WTC11 (cell line): ENCODE measurements at places on chromosomes 4 and X.

GRCh38 chr4:94127707-94128328 lies 79.8 kb upstream of the SMARCAD1 start:
- no peaks in the 10 kb centered on the region; the same call in 1 of the 2 replicates for H3K27me3 ChIP-seq
- no peaks in the 10 kb centered on the region for H3K36me3 ChIP-seq
- no peak overlapping the region for H3K4me3 ChIP-seq
- H3K27ac ChIP-seq = no peak overlapping the region

DNA sequence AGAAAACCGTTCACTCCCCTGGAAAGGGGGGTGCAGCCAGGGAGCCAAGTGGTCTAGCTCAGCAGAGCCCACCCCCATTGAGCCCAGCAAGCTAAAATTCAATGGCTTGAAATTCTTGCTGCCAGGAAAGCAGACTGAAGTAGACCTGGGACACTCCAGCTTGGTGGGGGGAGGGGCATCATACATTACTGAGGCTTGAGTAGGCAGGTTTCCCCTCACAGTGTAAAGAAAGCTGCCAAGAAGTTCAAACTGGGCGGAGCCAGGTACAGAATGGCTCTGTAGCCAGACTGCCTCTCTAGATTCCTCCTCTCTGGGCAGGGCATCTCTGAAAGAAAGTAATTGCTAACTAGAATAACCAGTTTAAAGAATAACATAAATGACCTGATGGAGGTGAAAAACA lies 372.3 kb upstream of the F9 start:
- peaks cover 13% of the 10 kb centered on the region for H3K36me3 ChIP-seq
- H3K4me1 ChIP-seq = peaks cover 17% of the 10 kb centered on the region
- H3K27ac ChIP-seq = no peak overlapping the region
- H3K4me3 ChIP-seq = no peak overlapping the region

GRCh38 chr4:15742637-15743036 lies 35.5 kb upstream of the CD38 start:
- no peaks in the 10 kb centered on the region for H3K27me3 ChIP-seq
- H3K27ac ChIP-seq = no peak overlapping the region
- H3K4me1 ChIP-seq = peaks cover 9% of the 10 kb centered on the region
- H3K36me3 ChIP-seq = 0 out of 2 replicates have a peak, but pooled peaks cover 2% of the 10 kb centered on the region

DNA sequence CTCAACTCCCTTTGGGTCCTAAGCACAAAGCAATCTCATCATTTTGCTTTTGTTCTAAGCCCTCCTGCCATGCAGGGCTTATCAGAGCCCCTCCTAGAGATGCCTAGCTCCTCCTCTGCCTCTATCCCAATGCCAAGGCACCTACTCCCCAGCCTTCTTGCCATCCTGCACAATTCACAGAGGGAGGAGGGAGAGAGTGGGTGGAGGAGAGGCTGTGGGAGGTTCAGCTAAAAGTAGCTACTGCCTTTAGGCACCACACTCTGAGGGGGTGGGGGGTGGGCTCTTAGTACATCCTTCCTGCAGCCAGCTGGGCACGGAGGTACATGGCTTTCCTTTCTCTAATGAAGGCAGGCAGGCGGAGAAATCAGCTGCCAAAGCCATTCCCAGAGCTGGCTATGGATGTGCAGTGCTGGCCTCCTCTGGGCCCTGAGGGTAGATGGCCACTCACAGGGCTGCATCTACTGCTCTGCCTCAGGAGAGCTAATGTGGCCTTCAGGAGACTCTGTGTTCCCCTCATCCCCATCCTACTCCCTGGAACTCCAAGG lies 40.1 kb downstream of the ARHGEF9 start:
- no peak for DNase-seq
- H3K36me3 ChIP-seq = no peaks in the 10 kb centered on the region
- no peak overlapping the region for H3K27ac ChIP-seq
- peaks cover 27% of the 10 kb centered on the region for H3K4me1 ChIP-seq

GRCh38 chr4:110742143-110742542 lies 119.3 kb upstream of the PITX2 start:
- no peaks in the 10 kb centered on the region for H3K4me1 ChIP-seq
- H3K36me3 ChIP-seq = no peaks in the 10 kb centered on the region
- no peak for DNase-seq
- H3K27me3 ChIP-seq = no peaks in the 10 kb centered on the region
- H3K4me3 ChIP-seq = no peak overlapping the region

- H3K4me3 ChIP-seq = no peak overlapping the region
- peak; percentile 31 for DNase-seq
- H3K4me1 ChIP-seq = peaks cover 16% of the 10 kb centered on the region
- no peaks in the 10 kb centered on the region for H3K36me3 ChIP-seq
Observed at GRCh38 chr4:108130955-108131354, 37.8 kb downstream of the LEF1 start.

DNA sequence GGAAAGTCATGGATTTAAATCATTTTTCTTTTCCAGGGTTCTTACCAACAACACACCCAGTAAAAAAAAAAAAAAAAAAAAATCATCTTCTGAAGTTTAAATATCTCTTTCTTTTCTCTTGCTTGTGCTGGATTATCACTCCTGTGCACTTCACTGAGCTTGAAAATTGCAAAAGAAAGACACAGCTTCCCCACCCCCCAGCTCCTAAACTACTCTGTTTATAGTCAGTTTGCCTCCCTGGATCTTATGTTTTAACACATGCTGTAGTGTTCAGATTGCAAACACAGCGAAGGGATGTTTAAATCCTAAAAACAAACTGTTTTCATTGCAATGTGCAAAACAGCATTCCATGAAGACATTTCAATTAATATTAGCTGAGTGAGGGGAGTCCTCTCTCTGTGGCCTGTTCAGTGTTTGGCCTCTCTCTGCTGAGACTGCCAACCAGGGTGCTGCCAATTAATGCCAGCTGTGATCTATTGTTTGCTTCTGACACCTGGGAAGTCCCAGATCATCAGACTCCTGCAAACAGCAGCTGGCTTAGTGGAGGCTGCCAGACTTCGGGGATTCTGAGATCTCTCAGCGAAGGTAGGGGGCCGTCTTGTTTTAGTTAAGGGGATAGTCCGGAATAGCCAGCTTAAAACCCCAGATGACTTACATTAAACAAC lies 171.1 kb upstream of the PITX2 start:
- H3K36me3 ChIP-seq = no peaks in the 10 kb centered on the region
- no peak overlapping the region for H3K27ac ChIP-seq
- H3K27me3 ChIP-seq = no peaks in the 10 kb centered on the region
- no peak overlapping the region; the same call in 1 of the 2 replicates for H3K4me3 ChIP-seq
- H3K4me1 ChIP-seq = peaks cover 34% of the 10 kb centered on the region
- peak; percentile 25 for DNase-seq

DNA sequence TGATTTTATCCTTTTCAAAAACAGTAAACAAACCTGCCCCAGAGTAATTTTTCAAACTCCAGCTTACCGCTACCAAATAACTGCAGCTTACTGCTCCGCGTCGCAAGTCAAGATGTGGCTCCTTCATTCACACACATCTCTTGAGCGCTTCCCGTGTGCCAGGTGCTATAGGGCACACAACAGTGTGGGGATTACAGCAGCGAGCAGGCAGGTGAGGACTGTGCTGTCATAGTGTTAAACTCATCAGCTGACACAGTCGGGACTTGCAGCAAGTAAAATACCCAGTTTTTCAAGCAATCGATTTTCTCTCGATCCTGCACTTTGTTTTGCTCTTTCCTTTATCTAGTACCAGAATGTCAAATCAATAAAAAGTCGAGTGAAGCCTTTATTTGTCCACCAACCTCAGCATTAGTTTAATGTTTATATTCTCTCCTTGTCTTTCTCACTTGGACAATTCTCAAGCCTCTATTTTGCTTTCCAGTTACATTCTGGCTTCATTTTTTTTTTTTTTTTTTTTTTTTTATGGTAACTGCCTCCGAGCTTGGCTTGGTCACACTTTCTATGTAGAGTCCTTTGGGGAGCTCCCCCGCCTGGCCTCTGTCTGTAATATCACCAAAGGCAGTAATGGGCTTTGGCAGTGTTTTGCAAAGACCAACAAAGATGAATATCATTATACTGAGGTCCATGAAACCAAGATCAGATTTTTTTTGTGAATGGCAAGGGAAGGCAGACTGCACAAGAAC lies 8.3 kb upstream of the ASB5 start:
- no peaks in the 10 kb centered on the region for H3K27me3 ChIP-seq
- no peaks in the 10 kb centered on the region for H3K36me3 ChIP-seq
- peak overlapping the region; percentile 68; the same call in 1 of the 2 replicates for H3K27ac ChIP-seq
- peak; percentile 65 for DNase-seq
- H3K4me1 ChIP-seq = peaks cover 13% of the 10 kb centered on the region

- H3K4me1 ChIP-seq = peaks cover 5% of the 10 kb centered on the region
- no peaks in the 10 kb centered on the region for H3K27me3 ChIP-seq
- H3K27ac ChIP-seq = no peak overlapping the region
- no peak overlapping the region for H3K4me3 ChIP-seq
- DNase-seq = no peak
- H3K36me3 ChIP-seq = no peaks in the 10 kb centered on the region
Observed at GRCh38 chrX:8404471-8404870, 60.2 kb upstream of the VCX3B start.

DNA sequence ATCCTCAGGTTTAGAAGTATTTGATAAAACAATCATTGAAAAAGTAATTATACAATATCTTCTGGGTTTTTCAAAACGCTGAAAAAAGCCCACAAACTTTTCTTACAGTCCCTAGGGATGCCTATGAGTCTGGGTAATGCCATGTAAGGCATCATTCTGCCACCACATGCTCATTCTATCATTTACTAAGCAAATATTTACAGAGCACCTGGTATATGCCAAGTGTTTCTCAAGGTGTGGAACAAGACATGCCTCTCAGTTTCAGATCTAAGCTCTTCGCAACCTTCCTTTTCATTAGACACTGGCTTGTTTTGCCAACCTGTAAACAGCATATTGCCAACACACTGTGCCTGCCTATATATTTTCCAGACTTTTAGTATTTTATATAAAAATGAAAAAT lies 17.7 kb downstream of the MID1 start:
- no peaks in the 10 kb centered on the region for H3K27me3 ChIP-seq
- H3K36me3 ChIP-seq = no peaks in the 10 kb centered on the region
- H3K4me3 ChIP-seq = no peak overlapping the region
- H3K4me1 ChIP-seq = peaks cover 79% of the 10 kb centered on the region
- H3K27ac ChIP-seq = no peak overlapping the region
- DNase-seq = no peak

- DNase-seq = no peak
- H3K36me3 ChIP-seq = no peaks in the 10 kb centered on the region
- peaks cover 46% of the 10 kb centered on the region for H3K27me3 ChIP-seq
- H3K4me3 ChIP-seq = no peak overlapping the region
- no peak overlapping the region for H3K27ac ChIP-seq
Observed at GRCh38 chr4:92199135-92199534, 104.6 kb upstream of the GRID2 start.

DNA sequence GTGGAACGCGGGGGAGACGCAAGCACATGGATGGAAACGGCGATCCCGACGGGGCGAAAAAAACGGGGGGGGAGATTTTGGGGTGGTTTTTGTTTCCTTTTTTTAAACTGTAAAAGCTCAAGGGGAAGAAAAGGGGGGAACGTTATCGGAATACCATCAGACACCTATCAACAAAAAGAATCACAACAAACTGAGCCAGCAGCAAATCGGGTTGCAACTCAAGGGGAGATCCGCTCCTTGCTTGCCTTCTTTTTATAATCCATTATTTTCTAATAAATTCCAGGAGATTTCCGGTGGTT lies 616 bp downstream of the MAML3 start:
- H3K36me3 ChIP-seq = no peaks in the 10 kb centered on the region
- peak overlapping the region; percentile 98 for H3K4me3 ChIP-seq
- no peak for DNase-seq
- peaks cover 6% of the 10 kb centered on the region; the same call in 1 of the 2 replicates for H3K27me3 ChIP-seq

DNA sequence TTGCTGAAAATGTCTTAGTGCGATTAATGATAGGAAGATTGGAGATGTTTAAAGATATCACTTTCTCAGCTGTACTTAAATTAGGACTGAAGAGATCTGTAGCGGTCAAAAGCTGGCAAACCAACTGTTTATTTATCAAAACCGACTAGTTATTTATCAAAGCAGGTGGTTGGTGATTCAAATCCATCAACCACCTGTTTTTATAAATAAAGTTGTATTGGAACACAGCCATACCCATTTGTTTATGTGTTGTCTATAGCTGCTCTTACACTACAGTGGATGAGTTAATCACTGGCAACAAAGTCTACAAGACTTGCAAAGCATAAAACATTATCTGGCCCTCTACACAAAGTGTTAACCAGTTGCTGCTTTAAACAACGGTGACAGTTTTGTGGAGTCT lies 76.8 kb downstream of the IL15 start:
- H3K4me3 ChIP-seq = no peak overlapping the region
- peaks cover 8% of the 10 kb centered on the region for H3K4me1 ChIP-seq

DNA sequence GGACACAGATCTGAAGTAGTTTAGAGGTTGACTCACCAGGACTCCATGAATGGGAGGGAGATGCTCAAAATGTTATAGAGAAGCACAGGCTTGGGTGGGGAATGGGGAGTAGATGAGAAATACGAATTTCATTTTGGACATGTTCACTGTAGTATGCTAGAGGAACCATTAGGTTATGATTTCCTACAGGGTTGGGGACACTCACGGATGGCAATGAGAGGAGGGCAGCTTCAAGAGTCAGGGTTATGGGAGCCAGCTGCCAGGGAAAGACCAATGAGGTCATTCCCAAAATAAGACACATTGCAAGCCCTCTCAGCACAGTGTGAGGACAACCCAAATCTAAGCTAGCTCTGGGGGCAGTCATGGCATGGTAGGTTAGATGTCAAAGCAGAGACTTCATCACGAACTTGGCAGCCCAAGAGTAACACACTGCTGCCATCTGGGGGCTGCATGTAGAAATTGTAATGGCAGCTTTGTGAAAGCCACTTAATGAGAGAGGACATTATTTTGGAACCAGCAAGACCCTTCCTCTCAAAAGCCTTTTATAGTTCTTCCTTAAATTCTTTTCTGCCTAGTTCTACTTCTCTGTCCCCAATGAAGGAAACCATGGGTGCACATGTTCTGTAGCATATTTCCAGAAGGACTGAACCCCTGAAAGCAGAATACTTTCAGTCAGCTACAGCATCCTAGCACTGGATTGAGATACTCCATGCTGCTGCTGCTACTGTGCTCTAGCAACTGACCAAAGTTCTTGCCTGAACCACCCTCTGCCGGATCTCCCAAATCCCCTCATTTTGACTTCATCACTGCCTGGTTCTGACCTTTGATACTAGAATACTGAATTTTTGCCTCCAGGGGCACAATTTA lies 16.2 kb upstream of the ZCCHC12 start:
- H3K27me3 ChIP-seq = no peaks in the 10 kb centered on the region; the same call in 1 of the 2 replicates
- H3K36me3 ChIP-seq = peaks cover 3% of the 10 kb centered on the region
- H3K27ac ChIP-seq = no peak overlapping the region
- no peaks in the 10 kb centered on the region for H3K4me1 ChIP-seq
- DNase-seq = peak; percentile 36
- no peak overlapping the region for H3K4me3 ChIP-seq

- H3K4me1 ChIP-seq = 0 out of 2 replicates have a peak, but pooled peaks cover 2% of the 10 kb centered on the region
- no peak overlapping the region for H3K4me3 ChIP-seq
- no peaks in the 10 kb centered on the region for H3K27me3 ChIP-seq
- peak; percentile 54 for DNase-seq
- H3K27ac ChIP-seq = peak overlapping the region; percentile 79
Observed at GRCh38 chrX:47540754-47541538, 20.1 kb upstream of the ARAF start.

- H3K4me1 ChIP-seq = peaks cover 5% of the 10 kb centered on the region; the same call in 1 of the 2 replicates
- H3K27me3 ChIP-seq = no peaks in the 10 kb centered on the region
Observed at GRCh38 chrX:119455264-119455663, 13.0 kb upstream of the SLC25A5 start.
